NCI-H2171 treated with DMSO at 0.1 percent for 48 hours (cell line): ENCODE measurements at places on chromosomes 16 and 17.

DNA sequence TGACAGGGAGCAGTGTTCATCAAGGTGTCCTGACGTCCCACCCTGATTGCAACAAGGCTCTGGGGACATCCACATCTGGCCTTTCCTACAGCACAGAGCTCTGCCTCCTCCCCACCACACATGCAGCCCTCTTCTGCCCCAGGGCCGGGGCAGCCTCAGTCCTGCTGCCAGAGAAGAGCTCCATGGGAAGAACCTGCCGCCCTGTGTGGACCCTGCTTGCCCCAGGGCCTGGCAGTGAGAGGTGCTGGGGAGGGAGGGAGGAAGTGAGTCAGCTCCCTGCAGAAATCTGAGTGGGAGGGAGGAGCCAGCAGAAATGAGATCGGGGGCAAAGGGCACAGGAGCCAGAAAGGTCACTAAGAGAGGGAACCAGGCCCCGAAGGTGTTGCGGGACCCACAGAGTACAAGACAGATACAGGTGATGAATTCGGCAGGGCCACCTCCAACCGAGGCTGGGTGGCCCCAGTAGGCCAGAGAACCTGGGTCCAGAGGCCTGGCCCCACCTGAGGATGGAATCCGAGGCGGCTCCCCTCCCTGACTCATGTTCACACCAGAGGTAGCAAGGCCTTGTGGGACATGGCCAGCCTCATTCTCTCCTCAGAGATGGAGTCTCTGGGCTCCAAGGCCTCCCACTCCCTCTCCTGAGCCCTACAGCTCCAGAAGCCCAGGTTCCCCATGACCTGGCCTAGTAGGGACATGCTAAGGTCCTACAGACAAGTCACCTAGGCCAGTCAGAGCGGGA lies 24.8 kb downstream of the MYO18A start:
- no peak for DNase-seq

GRCh38 chr17:796609-797008 lies 14.5 kb downstream of the MRM3 start:
- no peak for DNase-seq

- DNase-seq: no peak
Observed at GRCh38 chr16:370979-371514, 709 bp upstream of the MRPL28 start.

DNA sequence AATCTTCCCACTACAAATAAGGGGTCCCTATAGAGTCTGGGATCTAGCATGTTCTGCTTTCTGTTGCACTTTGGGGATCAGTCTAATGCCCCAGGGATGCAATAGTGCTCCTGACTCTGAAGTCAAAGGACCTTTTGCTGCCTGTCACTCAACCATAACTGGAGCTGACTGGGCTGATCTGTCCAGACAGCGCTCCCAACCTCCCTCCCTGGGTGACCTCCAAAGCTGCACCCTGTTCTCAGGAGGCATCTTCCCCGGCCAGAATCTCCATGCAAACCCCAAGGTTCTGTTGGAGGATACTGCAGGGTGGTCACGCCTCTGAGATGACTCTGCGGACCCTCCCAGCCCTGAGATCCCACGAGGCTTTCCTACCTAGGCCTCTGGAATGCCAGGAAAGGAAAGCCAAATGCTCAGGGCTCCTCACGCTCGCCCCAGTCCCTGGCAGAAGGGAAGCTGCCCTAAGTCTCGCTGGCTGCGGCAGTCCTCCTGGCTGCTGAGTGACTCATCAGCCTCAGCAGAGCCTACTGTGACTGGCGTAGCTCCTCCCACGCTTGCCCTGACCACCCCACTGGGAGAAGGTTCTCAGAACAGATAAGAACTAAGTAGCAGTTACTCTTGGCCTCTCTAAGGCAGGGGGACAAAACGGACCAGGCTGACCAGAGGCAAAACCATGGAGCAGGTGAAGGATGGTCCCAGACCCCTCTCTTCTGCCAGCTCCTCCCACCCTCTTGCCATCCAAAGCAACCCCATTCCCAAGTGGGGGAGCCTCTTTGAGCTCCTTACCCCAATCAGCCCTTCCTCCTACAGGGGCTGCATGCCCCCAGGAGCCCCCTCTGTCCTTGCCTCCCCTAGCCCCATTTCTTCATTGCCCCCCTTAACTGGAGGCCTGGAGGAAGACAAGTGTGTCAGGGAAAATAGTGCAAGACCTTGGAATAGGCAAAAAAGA lies 124.1 kb upstream of the TNRC6C start:
- no peak for DNase-seq
